ENCODE measurements at places on chromosomes 16 and 17.

GRCh38 chr16:14608111-14608566 is 21.9 kb downstream of the PARN start:
- no peak for DNase-seq

DNA sequence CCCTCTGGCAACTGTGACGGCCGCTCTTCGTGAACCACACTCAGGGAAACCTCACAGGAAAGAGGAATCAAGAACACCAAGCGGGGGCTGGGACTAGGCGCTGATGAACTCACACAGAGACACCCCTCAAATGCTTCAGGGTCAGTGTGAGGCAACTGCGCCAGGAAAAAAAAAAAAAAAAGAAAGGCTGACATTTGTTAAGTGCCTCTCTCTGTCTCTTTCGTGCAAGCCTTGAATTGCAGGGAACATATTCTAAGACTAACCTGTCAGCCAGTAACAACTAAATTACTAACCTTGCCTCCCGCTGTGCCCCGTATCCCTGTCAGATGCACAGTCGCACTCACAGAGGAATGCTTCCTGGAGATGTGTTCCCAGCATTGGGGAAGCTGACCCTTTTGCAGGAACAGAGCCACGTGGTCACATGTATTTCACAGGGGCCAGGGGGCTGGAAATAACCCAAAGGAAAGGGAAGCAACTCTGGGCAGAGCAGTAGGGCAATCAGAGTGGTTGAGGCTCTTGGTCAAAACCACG is 247.8 kb downstream of the XYLT1 start:
- DNase-seq: no peak

GRCh38 chr16:30470632-30470995 is 1.9 kb upstream of the ITGAL start:
- DNase-seq: no peak

GRCh38 chr17:44826123-44826790 is 3.8 kb downstream of the GJC1 start:
- DNase-seq: no peak

DNA sequence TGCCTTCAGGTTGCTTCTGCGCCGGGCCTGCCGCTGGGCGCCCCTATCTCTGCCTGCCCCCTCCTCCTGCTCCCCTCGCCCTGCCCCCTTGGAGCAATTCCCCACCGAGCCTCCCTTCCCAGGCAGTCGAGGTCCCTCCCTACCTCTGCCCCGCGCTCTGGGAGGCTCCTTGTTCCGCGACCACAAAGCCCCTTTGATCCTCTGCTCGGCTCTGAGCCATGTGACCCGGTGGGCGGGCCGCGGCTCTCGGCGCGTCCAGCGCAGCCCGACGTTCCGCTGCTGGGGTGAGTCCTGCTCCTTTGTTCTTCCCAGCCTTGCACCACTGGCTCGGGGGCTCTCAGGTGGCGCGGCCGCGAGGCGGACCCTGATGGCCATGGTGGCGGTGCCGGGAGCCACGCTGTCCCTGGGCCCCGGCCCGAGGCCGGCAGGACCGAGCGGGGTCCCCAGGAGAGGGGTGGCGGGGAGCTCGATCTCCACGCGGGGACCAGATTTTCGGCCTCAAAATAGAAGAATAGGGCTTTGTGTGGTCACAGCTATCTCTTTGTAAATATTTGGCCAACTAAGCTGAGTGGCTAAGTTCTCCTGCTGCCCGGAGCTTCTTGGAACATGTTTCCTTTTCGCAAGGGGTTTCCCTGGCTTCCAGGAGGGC is 310.6 kb downstream of the SEC14L1 start:
- DNase-seq: peak; percentile 54

GRCh38 chr17:57537524-57538410 is 207.3 kb downstream of the CCDC182 start:
- no peak for DNase-seq

- DNase-seq: no peak
Observed at GRCh38 chr16:768428-768827, 7.9 kb downstream of the MSLN start.

DNA sequence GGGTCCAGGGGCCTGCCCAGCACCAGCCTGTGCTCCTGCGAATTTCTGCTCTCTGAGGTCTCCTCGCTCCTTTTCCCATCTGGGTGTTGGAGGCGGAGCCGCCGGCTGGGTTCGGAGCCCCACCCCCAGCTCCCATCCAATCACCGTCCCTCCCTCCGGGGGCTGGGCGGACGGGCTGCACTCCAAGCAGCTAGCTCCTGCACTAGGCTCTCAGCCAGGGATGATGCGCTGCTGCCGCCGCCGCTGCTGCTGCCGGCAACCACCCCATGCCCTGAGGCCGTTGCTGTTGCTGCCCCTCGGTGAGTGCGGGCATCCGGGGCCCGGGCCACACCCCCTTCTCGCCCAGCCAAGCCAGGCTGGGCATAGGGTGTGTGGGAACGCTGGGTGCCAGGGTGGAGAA is at the start of gene NRN1L:
Gene NRN1L (plus strand): TSS at position 202 of the 400 bp plus-strand sequence. CDS start 19 bp downstream, at position 221.
- no peak for DNase-seq

DNA sequence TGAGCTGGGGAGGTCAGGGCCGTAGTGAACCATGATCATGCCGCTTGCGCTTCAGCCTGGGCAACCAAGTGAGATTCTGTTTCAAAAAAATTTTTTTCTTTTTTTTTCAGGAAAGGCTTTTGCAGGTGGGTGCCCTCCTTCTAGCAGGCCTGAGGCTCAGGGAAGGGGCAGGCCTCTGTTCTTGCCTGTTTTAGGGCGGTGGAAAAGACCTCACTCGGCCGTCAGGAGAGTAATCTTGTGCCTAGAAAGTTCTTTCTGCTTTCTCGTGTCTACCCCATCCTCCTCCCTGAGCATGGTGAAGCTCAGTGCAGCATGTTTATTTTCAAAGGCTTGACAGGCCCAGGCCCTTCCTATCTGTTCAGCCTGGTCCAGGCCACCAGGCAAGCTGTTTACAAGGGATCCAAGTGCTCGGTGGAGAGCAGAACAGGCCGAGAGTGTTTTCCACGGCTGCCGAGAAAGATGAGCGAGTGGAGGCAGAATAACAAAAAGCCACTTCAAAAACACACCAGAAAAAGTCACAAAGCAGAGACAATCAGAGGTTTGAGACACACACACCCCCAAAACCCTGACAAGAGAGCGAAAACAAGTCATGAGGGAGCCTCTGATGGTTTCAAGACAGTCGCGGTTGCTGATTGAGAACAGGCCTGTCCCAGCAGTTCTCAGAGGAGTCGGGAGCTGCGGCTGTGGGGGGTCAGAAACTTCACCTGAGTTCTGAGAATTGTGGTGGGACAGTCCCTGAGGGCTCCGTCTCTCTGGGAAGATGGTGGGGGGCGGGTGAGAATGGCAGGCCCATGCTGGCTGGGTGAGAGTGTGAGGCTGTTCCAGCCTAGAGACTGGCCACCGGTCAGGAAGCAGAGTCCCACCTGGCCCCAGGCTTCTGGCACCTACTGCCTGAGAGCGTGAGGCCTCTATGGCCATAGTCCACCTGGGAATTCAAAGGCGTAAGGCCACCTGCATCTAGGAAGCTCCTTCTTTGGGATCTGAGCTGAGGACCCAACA is 37.5 kb upstream of the CCR7 start:
- DNase-seq: peak; percentile 36

GRCh38 chr17:43010667-43011308 is 4.2 kb downstream of the IFI35 start:
- no peak for DNase-seq

DNA sequence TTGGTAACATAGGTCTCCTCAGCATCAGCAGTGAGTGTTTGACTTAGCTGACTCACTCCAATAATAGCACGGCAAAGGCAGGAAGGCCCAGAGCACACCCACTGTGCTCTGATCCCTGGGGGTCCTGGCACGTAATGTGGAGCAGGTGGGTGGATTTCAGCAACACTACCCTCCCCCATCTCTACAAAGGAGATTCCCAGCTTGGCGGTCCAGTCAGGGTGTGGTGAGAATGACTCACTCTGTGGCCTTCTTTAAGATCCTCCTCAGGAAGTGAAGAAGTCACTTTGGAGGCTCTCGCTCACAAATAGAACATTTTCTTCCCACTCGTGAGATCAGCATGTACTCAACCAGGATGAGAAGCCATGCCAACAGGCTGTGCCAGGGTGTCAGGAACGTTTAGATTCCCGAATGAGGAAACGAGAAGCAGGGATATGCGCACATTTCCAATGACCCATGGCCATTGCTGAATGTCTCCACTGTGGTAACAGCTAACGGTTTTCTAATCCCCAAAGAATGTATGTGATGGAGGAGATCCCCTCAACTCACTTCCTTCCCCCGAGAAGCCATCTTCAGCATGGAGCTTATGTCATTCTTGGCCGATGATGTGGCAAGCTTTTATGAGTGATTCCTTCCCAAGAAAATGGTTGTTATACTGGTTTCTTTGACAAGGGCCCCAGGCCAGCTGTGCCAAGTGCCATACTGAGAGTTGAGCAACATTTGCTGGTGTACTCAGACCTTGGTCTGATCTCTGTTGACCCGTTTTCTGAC is 365.2 kb downstream of the C16orf95 start:
- DNase-seq: no peak

DNA sequence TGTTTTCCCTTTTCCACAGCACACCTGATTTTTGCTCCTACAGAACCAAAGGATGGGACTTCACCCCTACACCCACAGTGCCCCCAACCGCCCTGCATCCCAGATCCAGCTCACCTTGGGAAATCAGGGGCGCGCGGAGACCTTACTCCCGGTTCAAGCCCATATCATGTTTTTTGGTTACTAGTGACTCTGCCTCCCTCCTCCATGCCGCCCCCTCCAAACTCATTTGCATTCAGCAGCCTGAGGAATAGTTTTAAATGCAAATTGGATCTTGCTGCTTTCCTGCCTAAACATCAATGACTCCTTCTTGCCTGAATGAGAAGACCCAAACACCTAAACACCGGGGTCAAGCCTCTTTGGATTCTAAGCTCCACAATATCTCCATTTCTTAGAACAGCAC is 331.8 kb downstream of the TMEM114 start:
- DNase-seq: no peak

DNA sequence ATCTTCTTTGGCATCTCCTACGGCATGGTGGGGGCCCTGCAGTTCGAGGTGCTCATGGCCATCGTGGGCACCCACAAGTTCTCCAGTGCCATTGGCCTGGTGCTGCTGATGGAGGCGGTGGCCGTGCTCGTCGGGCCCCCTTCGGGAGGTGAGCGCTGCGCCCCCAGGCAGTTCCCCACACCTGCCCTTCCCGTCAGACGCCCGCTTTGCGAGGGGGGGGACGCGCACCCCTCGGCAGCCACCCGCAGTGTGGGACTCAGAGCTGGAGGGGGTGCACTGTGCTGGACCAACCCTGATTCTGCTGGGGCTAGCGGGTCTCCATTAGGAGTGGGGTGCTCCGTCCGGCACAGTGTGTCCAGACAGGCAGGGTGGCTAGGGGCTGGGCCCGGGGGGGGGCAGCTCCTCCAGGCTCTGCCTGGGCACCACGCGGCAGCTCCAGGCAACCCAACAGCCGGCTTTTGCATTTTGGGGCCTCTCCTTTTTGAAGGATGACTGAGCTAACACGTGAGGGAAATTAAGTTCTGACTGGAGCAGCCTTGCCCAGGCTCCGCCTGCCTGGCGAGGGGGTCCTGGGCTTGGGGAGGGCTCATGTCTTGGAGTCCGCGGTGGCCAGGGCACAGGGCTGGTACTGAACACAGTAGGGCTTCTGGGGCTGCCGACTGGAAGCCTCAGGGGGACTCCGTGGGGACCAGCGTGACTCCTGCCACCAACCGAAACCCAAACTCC is 9.1 kb downstream of the SLC16A3 start:
- DNase-seq: no peak

GRCh38 chr17:66810951-66811682 is 23.8 kb upstream of the CACNG5 start:
- no peak for DNase-seq

- no peak for DNase-seq
Observed at GRCh38 chr17:45287526-45288500, 25.9 kb upstream of the SPATA32 start.

DNA sequence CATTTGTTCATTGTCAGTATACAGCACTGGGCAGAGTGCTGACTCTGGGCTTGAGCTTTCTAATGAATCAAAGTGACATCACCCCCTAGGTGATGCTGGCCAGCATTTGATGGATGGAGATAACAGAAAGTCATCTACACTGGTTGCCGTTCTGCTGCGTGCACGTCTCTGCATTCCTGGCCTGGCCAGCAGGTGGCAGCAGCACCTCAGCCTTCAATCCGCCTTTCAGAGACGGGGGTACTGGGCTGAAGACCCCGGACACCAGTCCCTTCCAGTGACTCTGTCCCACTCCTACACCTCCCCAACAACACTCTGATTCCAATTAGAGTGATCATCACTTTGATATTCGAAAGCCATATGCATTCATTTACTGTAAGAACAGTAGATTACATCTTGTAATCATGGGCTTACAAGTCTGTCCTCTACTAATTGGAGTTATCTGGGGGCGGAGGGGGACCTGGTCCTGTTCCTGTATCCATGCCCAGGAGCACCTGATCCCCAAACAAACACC is 6.0 kb downstream of the CPSF4L start:
- DNase-seq: peak; percentile 42

DNA sequence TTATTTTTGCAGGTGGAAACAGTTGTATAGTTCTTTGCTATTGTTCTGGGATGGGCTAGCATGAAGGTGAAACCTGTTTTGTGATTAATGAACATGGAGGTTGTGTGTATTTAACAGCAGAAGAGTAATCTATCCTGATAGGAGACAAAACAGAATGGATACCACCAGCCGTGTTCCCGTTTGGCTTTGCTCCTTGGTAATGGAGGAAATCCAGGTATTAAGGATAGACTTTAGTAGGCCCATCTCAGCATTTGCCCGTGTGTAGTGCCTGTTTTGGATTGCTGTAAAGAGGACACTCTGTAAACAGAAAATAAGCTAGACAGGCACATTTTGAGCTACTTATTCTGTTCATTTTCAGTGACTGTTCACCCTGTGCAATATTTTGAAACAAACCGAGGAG is 215.1 kb downstream of the RBFOX1 start:
- DNase-seq: no peak

DNA sequence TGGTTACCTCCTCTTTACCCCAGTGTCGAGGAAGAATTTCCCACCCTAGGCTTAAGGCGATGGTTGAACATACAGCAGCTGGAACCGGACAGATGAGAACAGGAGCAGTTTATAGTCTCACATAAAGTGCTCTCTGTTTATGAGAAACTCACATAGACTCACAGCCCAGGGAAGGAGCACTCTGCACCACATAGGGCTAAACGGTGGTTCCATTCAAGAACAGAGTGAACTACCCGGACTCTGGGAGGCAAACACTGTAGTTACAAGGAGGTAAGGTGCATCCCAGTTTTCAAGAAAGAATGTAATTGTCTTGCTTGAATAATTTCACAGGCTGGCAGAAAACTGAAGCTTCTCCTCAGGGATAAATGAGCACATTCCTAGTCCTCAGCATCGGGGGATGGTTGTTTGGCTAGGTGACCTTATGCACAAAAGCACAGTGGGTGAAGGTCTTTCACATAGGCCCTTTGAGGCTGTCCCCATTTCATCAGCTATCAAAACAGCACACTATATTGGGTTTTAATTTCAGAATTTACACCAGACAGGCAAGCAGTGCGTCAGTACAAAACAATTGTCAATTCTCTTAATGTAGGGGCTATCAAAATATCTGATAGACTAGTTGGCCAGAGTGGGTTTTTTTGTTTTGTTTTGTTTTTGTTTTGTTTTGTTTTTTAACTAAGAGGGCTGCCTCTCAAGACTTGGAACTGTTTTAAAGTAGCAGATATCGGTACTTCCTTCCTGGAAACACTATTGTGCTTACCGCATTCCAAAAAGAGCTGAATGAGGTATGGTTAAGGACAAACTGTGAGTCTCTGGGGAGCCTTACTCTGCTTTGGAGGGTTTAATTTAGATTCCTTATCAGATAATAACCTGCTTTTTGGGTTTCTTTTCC is 918.1 kb upstream of the CDH8 start:
- DNase-seq: no peak

GRCh38 chr16:84548971-84549844 is 44.7 kb upstream of the MEAK7 start:
- no peak for DNase-seq

Data from T-helper 17 cell (primary cell).